ENCODE measurements at places on chromosomes 2 and 18. TPM values are rescaled to one million over a fixed set of nuclear protein-coding genes. Genes with fewer than 3 reads are reported as not detected.

Gene ASAP2
- 30.9 TPM for total RNA-seq

Gene KLHL41
- 1.6 TPM for total RNA-seq

Gene TEX44
- not detected for total RNA-seq

Gene CD8B
- 0.28 TPM for total RNA-seq

Gene OXER1
- total RNA-seq, result 1.7 TPM

Measured in lung (tissue), 17 donors.